ENCODE measurements at places on chromosomes 16 and 17.

DNA sequence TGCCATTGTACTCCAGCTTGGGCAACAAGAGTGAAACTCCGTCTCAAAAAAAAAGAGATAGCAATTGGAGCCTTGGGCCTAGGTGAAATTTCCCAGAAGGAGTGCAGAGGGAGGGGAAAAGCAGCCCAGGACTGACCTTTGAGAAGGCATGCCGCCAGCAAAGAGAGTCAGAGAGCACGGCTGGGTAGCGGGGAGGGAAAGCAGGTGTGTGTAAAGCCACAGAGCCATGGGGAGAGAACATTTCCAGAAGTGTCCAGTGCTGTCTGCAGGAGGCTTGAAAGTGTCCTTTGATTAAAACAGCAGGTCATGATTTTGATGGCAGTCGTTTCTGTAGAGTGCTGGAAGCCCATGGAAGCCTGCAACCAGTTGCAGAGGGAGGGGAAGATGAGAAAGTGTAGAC lies 8.1 kb downstream of the C16orf54 start:
- no peak for DNase-seq

- DNase-seq, result no peak
These were observed 86.2 kb upstream of the SIAH1 start for GRCh38 chr16:48471435-48471834.

DNA sequence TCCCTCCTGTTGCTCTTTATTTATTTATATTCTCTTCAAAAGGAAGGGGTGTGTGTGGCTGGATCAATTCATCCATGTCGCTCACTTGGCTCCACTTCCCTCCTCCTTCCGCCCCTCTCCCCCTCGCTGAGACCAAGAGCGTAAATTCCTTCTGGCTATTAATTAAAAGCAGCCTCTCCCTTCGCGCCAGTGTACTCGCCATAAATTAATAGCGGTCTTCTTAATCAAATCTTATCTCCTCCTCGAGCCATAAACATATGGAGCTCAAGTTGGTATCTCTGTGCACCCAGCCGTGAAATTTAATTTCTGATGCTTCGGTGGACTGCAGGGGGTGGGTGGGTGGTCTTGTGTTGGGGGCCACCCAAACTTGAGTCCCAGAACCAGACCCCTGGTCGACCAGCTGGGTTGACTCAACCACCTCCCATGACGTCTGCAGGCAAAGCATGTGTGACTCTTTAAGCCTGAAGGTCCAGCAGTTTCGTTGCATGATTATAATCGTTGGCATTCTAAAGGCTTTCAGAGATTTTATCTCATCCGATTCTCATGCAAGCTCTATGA lies 57.9 kb downstream of the SDK2 start:
- no peak for DNase-seq

DNA sequence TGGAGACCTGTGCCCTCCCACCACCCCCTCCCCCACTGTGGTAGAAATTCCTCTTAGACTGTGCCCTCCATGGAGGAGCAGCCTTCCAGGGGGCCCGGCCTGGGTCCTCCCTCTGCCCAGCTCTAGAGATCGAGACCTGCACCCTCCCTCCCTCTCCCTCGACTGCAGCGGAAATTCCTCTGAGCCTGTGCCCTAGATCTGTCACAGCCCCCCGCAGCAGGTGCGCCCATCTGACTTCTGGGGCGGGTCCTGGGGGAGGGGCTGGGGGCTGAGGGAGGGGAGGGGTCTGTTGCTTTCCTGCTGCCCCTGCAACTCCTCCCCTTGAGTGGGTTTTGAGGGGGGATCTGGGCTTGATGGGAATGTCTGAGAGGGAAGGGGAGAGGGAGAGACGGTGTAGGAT lies 177.8 kb upstream of the GSE1 start:
- no peak for DNase-seq

- no peak for DNase-seq
These were observed 476.9 kb upstream of the CDH5 start for GRCh38 chr16:65889533-65889966.

DNA sequence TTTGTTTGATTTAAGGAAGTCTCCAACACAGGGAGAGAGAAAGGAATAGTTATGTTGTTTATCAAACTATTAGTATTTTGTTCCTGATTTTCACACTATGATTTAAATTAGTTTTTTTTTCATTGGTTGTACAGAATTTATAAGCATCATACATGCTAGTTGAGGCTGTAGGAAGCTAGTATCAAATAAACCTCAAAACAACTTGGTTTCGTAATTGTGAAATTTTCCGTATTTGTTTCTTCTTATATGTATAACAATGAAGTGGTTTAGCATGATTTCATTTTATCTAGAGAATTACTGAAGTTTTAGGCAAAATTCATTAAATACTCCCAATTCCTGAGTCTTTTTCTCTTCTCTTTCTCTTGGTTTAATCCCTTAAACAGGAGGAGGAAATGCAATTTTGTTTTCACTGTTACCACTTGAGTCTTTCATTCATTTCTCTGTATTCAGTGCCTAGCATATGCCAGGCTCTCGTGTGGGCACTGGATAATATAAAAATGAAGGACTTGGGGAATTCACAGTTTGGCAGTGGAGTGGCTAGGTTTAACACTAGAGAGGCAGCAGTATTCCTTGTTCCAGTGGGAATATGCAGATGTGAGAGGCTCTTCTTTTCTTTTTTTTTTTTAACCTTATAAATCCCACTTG lies 1.8 kb downstream of the CYLD start:
- no peak for DNase-seq

- no peak for DNase-seq
These were observed 379 bp downstream of the SNX29 start for GRCh38 chr16:11976850-11977375.

DNA sequence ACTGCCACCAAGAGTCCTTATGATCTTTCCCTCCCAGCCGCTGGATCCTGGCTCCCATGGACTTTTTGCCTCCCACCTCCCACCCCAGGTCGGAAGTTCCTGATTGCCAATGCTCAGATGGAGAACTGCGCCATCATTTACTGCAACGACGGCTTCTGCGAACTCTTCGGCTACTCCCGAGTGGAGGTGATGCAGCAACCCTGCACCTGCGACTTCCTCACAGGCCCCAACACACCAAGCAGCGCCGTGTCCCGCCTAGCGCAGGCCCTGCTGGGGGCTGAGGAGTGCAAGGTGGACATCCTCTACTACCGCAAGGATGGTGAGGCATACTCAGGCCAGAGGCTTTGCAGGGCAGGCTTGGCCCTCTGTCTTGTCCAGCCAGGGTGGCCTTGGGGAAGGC lies 893 bp downstream of the KCNH6 start:
- DNase-seq, result no peak

- no peak for DNase-seq
These were observed 23.0 kb downstream of the PPL start for GRCh38 chr16:4913774-4914525.

DNA sequence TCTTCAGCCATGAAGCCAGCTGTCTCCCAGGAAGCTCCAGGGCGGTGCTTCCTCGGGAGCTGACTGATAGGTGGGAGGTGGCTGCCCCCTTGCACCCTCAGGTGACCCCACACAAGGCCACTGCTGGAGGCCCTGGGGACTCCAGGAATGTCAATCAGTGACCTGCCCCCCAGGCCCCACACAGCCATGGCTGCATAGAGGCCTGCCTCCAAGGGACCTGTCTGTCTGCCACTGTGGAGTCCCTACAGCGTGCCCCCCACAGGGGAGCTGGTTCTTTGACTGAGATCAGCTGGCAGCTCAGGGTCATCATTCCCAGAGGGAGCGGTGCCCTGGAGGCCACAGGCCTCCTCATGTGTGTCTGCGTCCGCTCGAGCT lies 14.1 kb downstream of the STH start:
- no peak for DNase-seq

DNA sequence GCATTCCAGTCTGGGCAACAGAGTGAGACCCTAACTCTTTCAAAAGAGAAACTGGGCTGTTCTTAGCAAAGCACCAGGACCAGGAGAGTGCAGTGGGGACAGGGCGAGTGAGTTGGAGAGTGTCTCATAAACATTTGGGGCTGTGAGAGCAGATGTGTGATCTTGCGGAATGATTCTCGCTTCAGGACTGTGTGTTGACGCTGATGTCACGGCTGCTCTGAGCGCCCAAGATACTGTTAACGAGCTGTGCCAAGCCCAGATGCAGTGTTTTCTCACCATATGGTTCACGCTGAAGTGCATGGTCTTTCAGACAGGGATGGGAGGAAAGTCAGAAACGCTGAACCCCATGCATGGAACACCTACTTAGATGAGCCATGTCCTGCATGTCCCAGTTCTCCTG lies 438.2 kb downstream of the HS3ST4 start:
- no peak for DNase-seq

DNA sequence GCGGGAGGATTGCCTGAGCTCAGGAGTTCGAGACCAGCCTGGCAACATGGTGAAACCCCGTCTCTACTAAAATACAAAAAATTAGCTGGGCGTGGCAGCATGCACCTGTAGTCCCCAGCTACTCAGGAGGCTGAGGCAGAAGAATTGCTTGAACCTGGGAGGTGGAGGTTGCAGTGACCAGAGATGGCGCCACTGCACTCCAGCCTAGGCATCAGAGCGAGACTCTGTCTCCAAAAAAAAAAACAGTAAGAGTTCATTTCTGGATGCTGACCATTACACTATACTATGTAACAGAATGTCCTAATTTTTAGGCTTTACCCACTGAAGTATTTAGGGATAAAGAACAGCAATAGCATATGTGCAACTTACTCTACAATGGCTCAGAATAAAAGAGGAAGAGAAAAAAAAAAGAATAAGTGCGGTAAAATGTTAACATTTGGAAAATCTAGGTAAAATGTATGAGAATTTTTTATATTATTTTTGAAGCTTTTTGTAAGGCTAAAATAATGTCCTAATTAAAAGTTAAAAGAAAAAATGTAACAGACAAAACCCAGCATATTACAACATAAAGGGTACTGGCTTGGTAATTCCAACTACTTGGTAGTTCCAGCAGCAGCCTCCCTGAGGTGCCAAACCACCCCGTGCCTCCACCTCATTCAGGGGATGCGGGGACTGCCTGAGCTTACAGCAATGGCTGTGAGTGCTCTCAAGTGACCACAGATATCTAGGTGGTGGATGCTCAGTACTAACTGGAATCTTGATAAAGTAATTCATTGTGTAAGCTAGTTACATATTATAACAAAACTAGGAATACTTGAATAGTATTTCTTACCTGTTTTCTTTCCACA lies 10.9 kb downstream of the COPS3 start:
- no peak for DNase-seq

DNA sequence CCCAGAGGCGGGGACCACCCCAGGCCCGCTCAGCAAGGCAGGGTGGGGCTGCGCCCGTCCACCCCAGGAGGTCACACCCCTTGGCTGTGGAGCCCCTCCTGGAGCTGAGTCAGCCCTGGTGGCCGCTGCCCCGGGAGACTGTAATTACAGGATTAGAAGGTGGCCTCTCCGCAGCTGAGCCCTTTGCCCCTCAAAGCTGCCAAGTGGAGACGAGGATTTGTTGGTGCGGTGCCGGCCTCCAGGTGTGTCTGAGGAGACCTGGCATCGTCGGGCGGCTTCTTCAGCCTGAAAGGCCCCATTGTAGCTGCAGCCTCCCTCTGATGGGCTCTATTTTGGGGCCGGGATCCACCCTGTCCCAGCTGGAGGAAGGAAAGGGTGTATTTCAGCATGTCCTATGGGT lies 22.7 kb upstream of the SPNS2 start:
- no peak for DNase-seq

- DNase-seq, result no peak
These were observed 373.7 kb downstream of the HAPSTR1 start for GRCh38 chr16:9465161-9465560.

- DNase-seq, result no peak
These were observed 40.1 kb upstream of the RBBP6 start for GRCh38 chr16:24499193-24499814.

DNA sequence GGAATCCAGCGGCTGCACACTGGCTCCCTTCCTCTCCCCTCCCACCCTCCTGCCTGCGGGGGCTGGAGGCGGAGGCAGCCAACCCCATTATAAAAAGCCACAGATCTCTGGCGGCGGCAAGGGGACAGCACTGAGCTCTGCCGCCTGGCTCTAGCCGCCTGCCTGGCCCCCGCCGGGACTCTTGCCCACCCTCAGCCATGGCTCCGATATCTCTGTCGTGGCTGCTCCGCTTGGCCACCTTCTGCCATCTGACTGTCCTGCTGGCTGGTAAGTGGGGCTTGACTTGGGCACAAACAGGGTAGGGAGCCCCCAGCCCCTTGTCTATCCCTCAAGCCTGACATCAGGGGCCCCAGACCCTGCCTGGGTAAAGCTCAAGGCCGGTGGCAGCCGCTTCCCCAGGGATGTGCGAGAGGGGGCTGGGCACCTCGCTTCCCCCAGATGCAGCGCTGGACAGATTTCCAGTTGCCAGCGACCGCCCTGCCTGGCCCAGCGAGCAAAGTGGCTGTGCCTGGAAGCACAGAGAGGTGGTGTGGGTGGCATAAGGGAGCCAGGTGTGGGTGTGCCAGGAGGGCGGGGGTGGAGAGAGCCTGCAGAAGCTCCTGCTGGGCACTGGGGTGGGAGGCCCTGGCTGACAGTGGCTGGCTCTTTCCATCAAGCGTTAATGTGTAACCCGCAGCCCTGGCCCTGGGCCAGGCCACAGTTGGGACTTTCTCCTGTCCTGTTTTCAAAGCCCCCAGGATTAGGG lies at the start of gene CX3CL1:
TSS of gene CX3CL1 (plus strand) at position 119 of the 745 bp plus-strand sequence. CDS start at position 198, 79 bp downstream.
- DNase-seq, result no peak

DNA sequence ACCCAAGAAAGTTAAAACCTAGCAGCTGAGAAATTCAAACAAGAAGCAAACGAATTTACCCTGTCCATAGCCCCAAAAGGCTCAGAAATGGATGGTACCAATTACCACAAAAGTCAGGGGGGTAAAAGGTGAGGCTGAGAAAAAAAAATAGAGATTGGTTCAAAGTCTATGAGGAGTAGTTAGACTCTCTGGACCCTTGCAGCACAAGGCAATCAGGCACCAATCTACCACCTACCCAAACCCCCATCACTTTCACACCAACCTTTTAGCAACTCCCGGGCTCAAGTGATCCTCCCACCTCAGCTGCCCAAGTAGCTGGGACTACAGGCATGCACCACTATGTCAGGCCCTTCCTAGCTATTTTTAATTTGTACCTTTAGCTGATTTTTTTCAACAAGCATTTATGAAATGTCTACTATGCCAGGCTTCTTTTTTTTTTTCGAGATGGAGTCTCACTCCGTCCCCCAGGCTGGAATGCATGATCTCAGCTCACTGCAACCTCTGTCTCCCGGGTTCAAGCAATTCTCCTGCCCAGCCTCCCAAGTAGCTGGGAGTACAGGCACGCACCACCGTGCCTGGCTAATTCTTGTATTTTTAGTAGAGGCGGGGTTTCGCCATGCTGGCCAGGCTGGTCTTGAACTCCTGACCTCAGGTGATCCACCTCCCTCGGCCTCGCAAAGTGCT lies 40.8 kb downstream of the USP32 start:
- DNase-seq, result no peak

DNA sequence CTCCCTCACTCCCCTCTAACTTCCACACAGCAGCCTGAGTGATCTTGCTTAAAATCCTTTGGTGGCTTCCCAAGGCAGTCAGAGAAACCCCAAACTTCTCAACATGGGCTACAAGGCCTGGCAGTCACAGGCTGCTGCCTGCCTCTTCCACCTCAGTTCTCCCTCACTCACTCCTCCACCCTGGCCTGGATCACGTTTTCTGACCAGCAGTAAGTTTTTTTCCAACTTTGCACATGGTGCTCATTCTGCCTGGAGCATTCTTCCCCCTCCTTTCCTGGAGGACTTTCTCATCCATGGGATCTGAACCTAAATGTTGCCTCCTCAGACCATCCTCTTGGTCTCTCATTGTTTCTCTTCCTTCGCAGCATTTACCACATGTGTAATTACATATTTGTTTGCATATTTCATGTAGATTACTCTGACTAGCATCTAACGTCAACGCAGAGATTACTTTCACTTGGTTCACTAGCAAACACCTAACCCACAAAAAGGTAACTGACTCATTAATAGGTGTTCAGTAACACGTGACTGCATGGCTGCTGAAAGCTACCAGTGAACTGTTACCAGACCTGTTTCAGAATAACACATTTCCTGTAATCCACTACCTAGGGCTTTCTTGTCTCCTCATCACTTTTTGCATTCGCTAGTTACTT lies 17.1 kb downstream of the GNA13 start:
- DNase-seq, result no peak

Measured in stimulated activated CD8-positive, alpha-beta memory T cell treated with anti-CD3 and anti-CD28 coated beads, Interleukin-15, amount 100 ng/mL, for 24 hours (primary cell).